Cortex of kidney (tissue), 1 donor: ENCODE measurements at places on chromosomes 16 and 17.
A peak's percentile ranks its signal among the peaks of the same experiment; 100 is the strongest.

DNA sequence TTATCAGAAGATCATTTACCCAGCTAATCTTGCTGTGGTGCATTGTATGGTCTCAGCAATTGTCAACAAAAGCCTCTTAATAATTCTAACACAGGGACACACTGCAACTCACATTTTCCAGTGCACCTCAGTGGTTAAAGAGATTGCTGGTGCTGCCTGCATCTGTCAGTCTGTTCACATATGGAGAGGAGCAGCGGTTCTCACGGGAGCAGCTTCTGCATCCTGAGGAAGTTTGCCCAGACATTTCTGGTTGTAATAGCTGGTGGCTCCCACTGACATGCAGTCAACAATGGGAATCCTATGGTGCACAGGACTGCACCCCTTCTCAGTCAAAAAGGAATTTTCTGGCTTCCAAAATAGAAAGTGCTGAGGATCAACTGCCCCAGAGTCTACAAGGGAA is 7.8 kb downstream of the GGA2 start:
- no peak for DNase-seq

- DNase-seq = no peak
Observed at GRCh38 chr17:29622337-29623282, at the start of gene CORO6. Gene CORO6 (minus strand): TSS chr17:29622912. CDS start chr17:29621421, 1,491 bp downstream.

DNA sequence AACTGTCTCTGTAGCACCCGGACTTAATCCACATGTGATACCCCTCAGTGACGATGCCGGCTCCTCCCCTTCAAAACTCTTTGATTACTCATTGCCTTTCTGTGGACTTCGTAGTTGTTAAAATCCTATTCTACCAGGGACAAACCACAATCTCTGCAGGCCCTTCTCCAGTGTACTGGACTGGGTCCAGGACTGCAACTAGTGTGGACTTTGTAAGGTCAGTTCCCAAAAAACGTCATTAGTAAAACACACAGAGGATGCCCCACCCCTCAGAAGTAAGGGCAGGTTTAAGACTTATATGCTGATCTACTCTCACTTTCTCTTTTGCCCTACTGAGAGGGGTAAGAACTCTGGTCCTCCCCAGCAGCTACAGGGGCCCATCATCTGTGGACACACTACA is 10.5 kb upstream of the NUDT7 start:
- no peak for DNase-seq

DNA sequence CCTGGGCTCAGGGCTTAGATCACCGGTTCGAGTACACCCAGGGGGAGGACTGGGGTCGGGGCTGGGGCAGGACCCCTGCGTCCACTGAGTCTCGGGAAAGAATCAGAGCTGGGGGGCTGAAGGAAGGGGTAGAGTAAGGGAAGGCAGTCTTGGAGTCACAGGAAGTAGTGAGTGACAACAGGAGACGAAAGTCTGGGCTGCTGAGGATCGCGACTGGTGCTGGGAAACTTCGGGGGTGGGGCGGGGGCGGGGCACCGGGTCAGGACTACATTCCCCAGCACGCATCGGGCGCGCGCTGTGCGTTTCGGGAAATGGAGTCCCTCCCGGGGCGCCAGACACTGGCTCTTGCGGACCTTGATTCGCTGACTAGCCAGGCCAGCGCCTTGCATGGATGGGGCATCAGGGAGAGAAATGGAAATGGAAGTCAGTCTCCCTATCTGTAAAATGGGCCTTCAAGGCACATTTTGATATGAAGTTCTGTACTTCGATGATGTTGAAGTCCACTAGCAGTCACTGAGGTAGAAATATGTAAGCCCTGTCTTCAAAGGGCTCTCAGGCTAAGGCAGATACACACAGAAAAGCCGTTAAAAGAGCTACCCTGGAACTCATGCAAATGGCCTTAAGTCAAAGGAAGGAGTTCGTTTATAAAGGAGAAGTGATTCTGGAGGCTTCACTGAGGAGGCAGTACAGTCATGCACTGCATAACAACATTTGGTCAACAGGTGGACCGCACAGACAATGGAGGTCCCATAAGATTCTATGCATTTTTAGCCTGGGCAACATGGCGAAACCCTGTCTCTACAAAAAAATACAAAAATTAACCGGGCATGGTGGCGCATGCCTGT is 697 bp downstream of the CTF1 start:
- peak; percentile 51 for DNase-seq

- DNase-seq = no peak
Observed at GRCh38 chr17:13777003-13777402, 175.3 kb upstream of the HS3ST3A1 start.

DNA sequence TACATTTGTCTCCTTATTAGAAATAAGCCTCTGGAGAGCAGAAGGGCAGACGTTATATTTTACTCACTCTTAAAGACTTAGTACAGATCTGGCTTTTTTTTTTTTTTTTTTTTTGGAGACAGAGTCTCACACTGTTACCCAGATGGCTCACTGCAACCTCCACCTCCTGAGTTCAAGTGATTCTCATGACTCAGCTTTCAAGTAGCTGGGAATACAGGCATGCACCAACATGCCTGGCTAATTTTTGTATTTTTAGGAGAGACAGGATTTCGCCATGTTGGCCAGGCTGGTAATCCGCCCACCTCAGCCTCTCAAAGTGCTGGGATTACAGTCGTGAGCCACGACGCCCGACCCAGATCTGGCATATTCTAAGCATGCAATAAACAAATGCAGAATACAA is 36.4 kb upstream of the TMEM97 start:
- no peak for DNase-seq
